ENCODE measurements at places on chromosomes 3 and 15.

GRCh38 chr3:37811625-37812498 is 49.8 kb upstream of the CTDSPL start:
- DNase-seq, result no peak

DNA sequence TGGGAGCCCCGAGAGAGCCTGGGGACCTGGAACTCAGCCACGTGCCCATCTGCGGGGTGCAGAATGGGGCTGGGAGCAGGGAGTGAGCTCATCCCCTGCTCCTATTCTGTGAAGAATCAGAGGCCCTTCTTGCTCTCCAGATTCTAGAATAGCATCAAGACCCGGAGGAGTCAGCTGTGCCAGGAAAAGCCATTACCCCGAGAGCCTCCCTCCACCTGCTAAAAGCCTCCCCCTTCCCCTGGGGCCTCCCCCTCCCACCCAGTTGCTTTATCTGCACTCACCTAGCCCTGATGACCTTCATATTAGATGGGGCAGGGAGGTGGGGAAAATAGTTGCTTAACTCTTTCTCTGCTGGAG is 23.1 kb downstream of the CCDC33 start:
- DNase-seq, result no peak

- no peak for DNase-seq
Measured at GRCh38 chr15:77412972-77413698, 6.8 kb downstream of the PEAK1 start.

GRCh38 chr3:14861031-14861430 is 42.3 kb downstream of the FGD5 start:
- DNase-seq, result no peak

GRCh38 chr3:164577667-164578210 is 500.6 kb downstream of the SI start:
- no peak for DNase-seq

DNA sequence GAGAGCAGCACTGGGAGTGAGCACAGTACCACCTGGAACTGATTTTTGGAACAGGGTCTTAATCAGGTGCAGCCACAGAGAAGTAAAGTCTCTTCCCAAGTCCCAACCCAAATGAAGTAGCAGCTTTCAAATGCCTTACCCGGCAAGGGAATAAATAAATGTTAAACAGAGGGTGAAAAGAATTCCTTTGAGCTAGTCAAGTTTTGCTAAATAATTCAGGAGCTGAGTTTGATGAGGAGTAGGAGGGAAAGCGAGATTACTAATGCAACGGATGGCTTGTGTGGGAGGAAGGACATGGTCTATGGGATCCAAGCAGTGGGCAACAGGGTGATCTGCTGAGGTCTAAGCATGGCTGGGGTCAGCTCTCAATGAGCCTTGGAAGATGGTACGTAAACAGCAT is 204.5 kb upstream of the ST8SIA2 start:
- no peak for DNase-seq

- no peak for DNase-seq
Measured at GRCh38 chr15:70323111-70323851, 225.6 kb upstream of the TLE3 start.

- DNase-seq, result no peak
Measured at GRCh38 chr15:74733269-74733668, 7.9 kb upstream of the CYP1A1 start.

DNA sequence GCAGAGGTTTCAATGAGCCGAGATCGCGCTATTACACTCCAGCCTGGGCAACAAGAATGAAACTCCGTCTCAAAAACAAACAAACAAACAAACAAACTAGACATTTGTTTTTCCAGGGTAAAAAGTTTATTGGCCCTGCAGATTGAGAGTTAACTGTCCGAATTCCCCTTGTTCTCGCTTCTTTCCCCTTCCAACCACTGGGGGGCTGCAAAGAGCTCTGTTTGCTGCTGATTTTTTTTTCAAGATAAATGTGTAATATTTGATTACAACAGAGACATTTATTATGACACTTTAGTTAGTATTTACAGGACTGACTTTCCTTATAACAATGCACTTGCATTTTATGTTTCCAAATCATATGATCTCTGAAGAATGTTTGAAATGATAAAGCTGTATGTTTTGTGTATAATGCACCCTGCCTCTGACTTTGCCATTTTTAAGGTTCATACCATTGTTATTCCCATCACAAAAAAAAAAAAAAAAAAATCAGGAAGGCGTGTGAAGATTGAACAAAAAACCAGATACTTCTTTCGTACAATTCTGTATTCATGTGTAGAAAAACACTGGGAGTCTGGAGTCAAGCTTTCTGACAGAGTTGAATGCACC is 2.8 kb downstream of the CLSTN2 start:
- peak; percentile 4 for DNase-seq

DNA sequence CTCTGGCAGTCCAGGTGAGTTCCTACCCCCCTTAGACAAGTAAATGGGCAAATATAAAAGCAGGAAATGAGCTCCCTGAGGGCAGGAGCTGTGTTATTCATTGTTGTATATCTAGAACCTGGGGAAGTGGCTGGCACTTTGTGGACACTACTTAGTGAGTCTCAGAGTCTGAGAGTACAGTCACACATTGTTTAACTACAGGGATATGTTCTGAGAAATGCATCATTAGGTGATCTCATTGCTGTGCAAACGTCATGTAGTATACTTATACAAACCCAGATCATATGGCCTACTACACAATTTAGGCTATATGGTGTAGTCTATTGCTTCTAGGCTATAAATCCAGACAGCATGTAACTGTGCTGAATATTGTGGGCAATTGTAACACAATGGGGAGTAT is 52.4 kb downstream of the DRD3 start:
- DNase-seq, result no peak

GRCh38 chr15:89760303-89761008 is 9.4 kb upstream of the MESP1 start:
- DNase-seq, result no peak

GRCh38 chr3:140470962-140471361 is 206.9 kb upstream of the TRIM42 start:
- DNase-seq, result no peak

DNA sequence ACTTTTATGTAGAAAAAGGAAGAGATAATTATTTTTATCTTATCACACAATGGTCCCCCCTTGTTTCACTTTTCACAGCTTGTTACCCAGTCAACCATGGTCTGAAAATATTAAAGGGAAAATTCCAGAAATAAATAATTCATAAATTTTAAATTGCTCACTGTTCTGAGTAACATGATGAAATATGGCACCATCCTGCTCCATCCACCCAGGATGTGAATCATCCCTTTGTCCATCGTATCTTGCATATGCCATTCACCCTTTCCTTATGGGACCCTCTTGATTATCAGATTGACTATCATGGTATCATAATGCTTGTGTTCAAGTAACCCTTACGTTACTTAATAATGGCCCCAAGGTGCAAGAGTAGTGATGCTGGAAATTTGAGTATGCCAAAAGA is 43.7 kb downstream of the ANKRD28 start:
- no peak for DNase-seq

DNA sequence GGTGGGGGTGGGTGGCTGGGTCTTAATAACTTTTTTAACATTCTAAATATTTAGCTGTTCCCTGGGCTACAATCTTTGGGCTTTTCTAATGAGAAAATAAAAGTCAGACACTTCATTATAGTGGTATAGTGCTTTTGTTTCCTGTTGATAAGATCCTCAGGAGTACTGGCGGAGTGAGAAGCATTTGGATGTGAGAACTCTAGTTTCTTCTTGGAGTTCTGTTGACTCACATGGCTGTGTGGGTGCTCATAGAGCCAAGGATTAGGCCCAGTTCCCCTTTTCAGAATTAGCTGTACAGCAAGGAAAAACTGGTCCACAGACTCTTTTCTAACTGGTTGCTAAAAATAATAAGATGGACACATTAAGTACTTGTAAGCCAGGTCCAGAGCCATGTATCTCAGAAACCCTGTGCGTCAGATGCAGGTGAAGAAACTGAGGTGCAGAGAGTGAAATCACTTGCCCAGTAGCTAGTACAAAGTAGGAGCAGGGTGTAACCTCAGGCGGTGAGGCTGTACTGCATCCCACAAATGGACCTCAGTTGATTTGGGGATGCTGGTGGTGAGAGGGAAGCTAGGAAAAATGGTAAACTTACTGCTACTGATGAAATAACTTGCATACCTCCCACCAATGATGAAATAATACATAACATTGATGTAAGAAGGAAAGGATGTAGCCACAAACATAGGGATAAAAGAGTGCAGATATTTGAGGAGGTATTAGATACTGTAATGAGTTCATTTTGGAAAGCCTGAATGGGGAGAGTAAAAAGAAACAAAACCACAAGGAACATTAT is 2.3 kb downstream of the ITPR1 start:
- no peak for DNase-seq

DNA sequence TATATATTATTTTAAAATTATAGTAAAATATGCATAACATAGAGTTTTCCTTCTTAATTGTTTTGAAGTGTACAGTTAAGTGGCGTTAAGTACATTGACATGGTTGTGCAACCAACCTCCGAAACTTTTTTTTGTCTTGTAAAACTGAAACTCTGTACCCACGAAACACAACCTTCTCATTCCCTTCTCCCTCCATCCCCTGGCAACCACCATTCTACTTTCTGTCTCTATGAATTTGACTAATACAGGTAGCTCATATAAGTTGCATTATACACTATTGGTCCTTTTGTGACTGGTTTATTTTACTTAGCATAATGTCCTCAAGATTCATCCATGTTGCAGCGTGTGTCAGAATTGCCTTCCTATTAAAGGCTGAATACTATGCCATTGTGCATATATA is 179.4 kb downstream of the SATB1 start:
- no peak for DNase-seq

GRCh38 chr15:85555875-85556617 is 175.6 kb downstream of the AKAP13 start:
- DNase-seq, result no peak

DNA sequence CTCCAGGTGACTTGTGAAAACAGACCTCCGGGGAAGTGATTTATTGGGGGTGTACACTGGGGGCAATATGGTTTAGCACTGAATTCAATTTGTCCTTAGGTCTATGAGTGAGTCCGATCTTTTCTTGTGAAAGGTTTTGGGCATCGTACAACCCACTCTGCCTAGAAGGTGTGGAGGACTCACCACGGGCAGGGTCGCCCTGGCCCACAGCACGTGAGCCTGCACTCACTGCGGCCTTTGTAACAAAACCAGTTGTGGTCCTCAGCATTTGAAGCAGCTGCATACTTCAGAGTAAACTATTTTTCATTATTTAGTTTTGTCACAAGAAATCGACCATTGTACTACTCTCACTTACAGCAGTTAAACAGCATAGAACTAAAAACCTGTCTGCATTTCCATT is 72.6 kb upstream of the BLM start:
- no peak for DNase-seq

GRCh38 chr3:141478139-141478538 is 8.7 kb upstream of the RASA2 start:
- DNase-seq, result no peak

DNA sequence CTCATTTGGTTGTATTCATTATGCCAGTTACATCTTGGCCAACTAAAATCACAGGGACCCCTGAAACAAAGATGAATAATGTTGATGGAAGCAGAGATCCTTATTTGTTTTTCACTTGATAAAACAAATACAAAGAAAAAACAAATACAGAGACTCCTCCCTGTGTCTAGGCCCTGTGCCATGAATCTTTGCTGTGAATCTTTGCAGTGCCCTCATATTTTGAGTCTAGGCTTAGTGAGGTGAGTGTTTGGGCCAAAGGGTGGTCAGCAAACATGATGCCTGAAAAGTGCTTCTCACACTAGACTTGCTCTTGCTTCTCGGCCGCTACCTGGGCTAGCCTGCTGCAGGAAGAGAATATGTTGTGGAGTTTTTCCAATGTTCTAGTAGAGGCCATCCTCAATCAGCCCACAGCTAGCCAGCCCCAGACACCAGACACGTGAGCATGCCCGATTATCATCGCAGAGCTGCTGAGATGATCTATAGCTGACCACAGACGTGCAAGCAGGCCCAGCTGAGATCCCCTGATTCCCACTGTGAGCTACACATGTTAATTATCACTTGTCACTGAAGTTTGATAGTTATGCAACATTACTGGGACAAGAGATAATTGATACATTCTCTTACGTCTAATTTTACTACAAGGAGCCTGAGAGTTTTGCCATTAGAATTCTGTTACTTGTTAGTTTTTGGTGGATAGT is 191.4 kb downstream of the THRB start:
- DNase-seq, result no peak

DNA sequence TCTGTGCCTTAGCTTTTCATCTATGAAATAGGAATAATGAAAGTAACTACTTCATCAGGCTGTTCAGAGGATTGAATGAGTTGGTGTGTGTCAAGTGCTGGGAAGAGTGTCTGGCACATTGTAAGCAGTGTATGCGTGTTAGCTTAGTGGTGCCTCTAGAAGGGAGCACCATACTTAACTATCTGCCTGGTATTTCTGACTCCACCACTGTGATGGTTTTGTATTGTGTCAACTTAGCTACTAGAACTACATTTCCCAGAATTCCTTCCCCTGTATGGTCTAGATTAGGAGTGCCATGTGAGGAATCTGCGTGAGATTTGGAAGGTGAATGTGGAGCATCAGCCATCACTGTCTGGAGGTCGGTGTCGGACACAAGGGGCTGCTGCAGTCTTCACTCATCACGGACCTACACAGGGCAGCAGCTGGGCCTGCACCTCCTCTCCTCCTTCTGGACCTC is 115.4 kb upstream of the GALNT15 start:
- DNase-seq, result no peak

Data from BJ (cell line).